Endodermal cell (in vitro differentiated cells): ENCODE measurements at places on chromosomes 5 and 9. TPM values are rescaled to one million over a fixed set of nuclear protein-coding genes. Genes with fewer than 3 reads are reported as not detected.

GRCh38 chr5:147831465-147831864 lies at the start of gene SPINK1:
Gene SPINK1 (minus strand): TSS chr5:147831671. CDS start chr5:147831577, 94 bp downstream.
- H3K27ac ChIP-seq, result no peak within 1 kb of the TSS
- no peak for DNase-seq
- no peaks in the 10 kb centered on the region for H3K36me3 ChIP-seq
- H3K27me3 ChIP-seq, result no peaks in the 10 kb centered on the region
- H3K4me1 ChIP-seq, result no peaks in the 10 kb centered on the region

GRCh38 chr5:149609640-149610219 lies 28.4 kb downstream of the ARHGEF37 start:
- H3K27ac ChIP-seq, result no peak overlapping the region
- DNase-seq, result no peak
- H3K4me1 ChIP-seq, result no peaks in the 10 kb centered on the region
- H3K36me3 ChIP-seq, result no peaks in the 10 kb centered on the region
- no peak overlapping the region for H3K4me3 ChIP-seq

IFNA13 gene
- not detected in 2 replicates for total RNA-seq

DNA sequence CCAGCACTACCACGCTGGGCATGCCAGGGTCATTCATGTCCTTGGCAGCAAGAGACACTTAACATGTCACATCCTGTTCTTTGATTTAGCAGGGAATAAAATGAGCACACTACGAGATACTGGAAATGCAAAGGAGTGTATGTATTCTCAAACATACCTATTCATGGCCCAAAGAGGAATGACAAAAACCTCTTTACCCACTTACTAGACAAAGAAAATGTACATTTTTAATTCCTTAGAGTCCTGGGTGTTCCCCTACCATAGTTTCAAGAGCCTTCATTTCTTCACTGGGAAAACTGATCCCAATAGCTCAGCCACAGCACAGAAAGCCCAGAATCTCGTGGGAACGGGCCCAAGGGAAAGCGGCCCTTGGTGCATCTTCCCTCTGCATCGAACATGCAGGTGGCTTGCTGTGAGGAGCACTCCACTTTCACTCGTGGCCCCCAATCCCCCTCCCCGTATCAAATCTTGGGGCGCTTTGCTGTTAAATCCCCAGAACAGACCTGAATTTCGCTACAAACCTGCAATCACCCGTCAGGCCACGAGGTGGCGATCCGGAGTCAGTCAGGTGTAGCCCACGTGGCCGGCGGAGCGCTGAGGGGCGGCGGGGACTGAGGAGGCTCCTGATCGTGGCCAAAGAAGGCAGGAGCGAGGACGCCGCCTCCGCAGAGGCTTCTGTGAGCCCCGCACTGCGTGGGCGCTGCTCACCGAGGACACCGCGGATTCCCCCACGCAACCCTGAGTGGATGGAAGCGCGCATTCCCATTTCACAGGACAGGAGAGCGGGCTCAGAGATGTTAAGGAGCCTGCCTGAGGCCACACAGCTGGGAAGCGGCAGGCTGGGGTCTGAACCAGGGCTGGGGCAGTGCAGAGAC lies 91.4 kb downstream of the LMX1B start:
- no peak overlapping the region for H3K27ac ChIP-seq
- peaks cover 31% of the 10 kb centered on the region for H3K27me3 ChIP-seq
- peak; percentile 96 for DNase-seq
- no peaks in the 10 kb centered on the region for H3K36me3 ChIP-seq
- H3K4me1 ChIP-seq, result peaks cover 13% of the 10 kb centered on the region

DNA sequence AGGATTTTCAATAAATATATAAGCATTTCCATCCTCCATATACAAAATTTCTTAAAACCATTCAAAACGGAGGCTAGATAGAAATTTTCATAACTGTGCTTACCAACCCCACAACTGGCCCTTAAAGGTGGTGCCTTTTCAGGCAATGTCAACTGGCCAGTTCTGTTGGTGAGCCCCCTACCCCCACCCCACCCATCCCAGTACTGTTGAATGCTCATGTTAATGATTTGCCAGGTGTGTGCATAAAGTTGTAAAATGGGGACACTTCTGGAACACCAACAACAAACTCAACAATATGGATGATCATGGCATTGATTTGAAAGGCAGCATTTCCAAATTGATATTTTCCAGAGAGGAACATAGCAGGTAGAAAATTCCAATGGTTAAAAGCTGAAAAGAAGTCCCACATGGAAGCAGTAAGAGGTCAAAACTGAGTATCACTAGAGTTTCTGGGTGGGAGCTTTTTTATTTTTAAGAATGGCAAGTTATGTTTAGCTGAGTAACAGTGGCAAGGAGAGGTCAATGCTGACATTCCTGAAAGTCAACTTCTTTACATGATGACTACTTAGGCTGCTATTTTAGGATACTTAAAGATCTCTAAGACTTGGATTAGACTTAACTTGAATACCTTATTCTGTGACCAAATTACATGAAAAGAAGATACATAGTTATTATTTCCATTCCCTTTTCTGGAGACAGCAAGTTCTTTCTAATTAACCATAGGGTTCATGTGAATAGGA lies 2.7 kb downstream of the LEAP2 start:
- peaks cover 93% of the 10 kb centered on the region for H3K36me3 ChIP-seq
- H3K4me1 ChIP-seq, result peaks cover 6% of the 10 kb centered on the region
- no peak overlapping the region for H3K4me3 ChIP-seq
- H3K27me3 ChIP-seq, result no peaks in the 10 kb centered on the region

PCDHGB5 gene
- 1.0 to 1.3 TPM (median 1.1 TPM) in 3 replicates for total RNA-seq

DNA sequence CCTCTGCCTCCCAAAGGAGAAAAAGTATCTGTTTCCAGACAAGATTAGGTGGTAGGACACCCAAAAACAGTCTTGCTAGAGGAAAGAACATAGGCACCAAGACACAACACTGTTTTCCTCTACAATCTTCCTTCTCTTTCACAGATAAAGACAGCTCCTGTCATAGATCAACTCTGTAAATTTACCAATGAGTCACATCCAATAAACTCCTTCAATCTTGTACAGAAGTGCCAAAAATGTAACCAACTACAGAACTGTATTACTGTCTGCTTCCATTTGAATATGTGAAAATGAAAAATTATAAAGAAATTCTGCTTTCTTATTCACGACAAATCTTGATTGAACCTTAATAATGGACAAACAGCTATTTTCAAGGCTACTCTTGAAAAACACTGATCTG lies 286.9 kb downstream of the PLK2 start:
- H3K4me1 ChIP-seq, result no peaks in the 10 kb centered on the region
- H3K27me3 ChIP-seq, result no peaks in the 10 kb centered on the region
- no peaks in the 10 kb centered on the region for H3K36me3 ChIP-seq
- no peak overlapping the region for H3K27ac ChIP-seq
- H3K4me3 ChIP-seq, result no peak overlapping the region

HAVCR2 gene
- total RNA-seq, result 0.33 to 0.92 TPM (median 0.84 TPM) in 3 replicates

DMRTA1 gene
- total RNA-seq, result 5.6 and 5.7 TPM in 2 replicates
